ENCODE measurements at places on chromosomes 12 and 14.

GRCh38 chr14:63938198-63939005, 85.6 kb downstream of the SYNE2 start:
- no peak for DNase-seq

GRCh38 chr12:34601689-34602088, 579.4 kb downstream of the ALG10 start:
- no peak for DNase-seq

GRCh38 chr14:91175291-91176201, 61.7 kb downstream of the DGLUCY start:
- no peak for DNase-seq

DNA sequence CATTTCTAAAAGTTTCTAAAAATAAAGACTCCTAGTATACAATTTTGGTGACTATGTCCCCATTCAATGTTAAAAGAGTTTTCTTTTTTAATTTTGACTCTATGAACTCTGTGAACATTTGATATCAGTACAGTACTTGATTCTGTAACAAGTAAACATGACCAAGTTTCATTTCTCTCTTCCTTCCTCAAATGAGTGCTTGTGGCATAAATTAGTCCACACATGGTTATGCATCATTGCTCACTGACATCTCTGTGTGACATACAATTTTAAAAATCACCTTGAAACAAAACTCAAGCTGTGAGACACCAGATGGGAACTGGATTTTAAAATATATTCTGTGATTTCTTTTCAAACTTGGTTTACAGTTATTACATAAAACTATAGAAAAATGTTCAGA, 253.9 kb upstream of the MDGA2 start:
- no peak for DNase-seq

DNA sequence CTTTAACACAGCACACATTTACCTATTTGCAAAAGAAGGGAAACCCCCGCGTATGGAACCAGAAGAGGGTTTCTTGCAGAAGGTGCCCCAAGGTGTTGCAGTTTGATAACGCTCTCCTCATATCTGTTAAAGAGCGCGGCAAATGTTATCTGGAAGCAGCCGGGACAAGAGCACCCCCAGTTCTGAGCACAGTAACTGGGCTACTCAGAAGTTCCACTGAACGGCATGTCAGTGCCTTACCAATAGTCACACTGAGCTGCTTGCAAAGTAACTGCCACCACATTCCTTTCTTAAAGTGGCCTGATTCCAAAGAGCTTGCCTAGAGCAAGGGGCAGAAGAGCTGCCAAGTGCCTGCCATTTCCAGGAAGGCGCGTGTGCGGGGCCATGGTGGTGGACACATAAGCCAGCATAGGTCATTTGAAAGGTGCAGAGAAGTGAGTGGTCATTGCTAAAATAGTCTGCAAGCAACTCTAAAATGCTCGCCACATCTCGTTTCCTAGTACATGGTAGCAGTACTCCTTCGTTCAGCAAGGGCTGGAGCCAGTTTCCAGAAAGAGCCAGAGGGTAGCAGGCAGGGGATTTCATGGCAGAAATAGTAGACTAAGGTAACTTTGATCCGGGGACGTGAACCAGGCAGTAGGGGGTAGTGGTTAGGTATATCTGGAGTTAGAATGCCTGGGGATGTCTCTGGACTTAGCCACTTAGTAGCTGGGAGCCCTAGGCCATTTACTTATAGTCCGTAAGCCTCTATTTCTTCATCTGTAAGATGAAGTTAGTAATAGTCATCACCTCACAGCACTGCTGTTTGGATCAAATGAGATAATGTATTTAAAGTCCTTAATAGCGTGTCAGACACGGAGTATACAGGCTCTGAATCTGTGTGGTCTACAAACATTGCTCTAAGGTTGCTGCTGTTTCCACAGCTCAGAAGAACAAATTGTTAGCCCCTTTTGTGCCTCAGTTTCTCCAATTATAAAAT, 37.6 kb downstream of the SPTB start:
- no peak for DNase-seq

Data from AG09309 (cell line).